SK-N-MC (cell line): ENCODE measurements at places on chromosomes 5 and 9.

GRCh38 chr5:133121611-133122150 lies 69.9 kb downstream of the HSPA4 start:
- DNase-seq: no peak

- no peak for DNase-seq
These were observed 66.9 kb upstream of the TMEM215 start for GRCh38 chr9:32716425-32716824.

DNA sequence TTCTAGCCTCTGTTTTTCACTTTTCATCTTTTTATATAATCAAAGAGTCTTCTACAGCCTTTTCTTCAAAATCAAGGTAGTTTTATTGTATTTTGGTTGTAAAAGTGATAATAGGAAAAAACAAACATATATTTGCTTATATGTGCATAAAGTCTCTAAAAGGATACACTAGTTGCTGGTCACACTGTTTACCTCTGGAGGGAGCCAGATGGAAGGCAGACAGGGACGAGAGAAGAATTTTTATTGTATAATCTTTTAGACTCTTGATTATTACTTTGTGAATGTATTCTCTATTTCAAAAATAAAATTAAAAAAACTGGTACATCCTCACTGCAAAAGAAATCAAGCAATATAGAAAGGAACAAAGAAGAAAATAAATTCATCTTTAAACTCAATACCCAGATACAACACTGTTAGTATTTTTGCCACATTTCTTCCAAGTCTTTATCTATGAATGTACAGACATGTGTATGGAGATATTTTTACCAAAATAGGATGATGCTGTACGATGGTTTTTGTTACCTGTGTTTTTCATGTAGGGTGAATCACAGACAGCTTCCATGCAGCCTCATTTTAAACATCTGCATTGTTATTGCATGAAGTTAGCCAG lies 6.1 kb upstream of the RNF183 start:
- DNase-seq: peak; percentile 18

DNA sequence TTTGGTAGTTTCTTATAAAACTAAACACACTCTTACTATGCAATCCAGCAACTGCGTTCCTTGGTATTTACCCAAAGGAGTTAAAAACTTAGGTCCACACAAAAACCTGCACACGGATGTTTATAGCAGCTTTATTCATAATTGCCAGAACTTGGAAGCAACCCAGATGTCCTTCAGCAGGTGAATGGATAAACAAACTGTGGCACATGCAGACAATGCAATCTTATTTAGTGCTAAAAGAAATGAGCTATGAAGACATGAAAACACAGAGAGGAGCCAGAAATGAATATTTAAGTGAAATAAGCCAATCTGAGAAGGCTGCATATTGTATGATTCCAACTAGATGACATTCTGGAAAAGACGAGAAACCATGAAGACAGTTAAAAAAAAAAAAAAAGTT lies 10.7 kb downstream of the WNK2 start:
- DNase-seq: no peak

GRCh38 chr5:108168915-108169314 lies 213.0 kb downstream of the FBXL17 start:
- DNase-seq: no peak
